ENCODE measurements at places on chromosomes 3 and 15.
A peak's percentile ranks its signal among the peaks of the same experiment; 100 is the strongest.

- peaks cover 26% of the 10 kb centered on the region for H3K4me1 ChIP-seq
- H3K27me3 ChIP-seq: no peaks in the 10 kb centered on the region
- no peak overlapping the region for H3K4me3 ChIP-seq
Measured at GRCh38 chr15:52680761-52681160, 1.6 kb upstream of the ATOSA start.

- no peak overlapping the region for H3K27ac ChIP-seq
- H3K4me3 ChIP-seq: no peak overlapping the region
- no peak for DNase-seq
- H3K27me3 ChIP-seq: no peaks in the 10 kb centered on the region
Measured at GRCh38 chr15:93055211-93055610, 33.8 kb downstream of the RGMA start.

- H3K4me3 ChIP-seq: no peak overlapping the region
- no peaks in the 10 kb centered on the region for H3K27me3 ChIP-seq
- DNase-seq: no peak
Measured at GRCh38 chr15:34953851-34954250, 15.7 kb downstream of the AQR start.

DNA sequence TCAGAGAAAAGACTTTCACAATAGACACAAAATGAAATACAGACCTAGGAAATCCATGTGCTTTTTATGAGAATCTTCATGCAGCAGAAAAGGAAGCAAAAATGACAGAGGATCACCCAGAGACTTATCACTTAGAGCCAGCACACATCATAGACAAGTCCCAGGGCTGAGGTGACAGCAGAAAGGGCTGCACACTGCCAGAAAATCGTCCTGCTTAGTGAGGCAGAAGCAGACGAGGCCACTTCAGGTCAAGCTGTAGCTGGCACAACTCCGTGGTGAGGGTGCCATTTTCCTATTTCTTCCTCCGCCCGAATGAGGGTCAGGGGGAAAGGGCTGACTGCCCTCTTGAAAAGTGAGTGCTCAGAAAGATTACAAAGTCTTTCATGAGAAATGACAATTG lies 95.9 kb upstream of the TNIK start:
- H3K36me3 ChIP-seq: no peaks in the 10 kb centered on the region
- no peak overlapping the region for H3K27ac ChIP-seq
- DNase-seq: no peak
- H3K4me3 ChIP-seq: no peak overlapping the region
- no peaks in the 10 kb centered on the region for H3K27me3 ChIP-seq
- no peaks in the 10 kb centered on the region for H3K4me1 ChIP-seq

DNA sequence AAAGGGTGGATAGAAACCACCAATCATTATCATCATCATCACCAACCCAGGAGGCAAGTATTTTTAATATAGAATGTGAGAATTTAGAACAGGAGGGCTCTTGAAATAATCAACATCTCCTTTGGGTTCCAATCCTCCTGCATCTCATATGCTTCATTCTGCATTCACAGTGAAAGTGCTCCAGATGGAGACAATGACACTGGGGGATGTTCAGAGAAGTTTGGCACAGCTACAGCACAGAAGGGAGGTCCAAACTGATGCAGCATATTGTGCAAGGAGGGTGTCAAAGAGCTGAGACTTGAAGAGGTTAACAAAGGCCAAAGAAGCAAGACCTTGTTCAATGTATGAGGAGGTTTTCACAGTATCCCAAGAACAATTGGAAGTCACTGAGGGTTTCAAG lies 767.1 kb downstream of the NTRK3 start:
- H3K4me1 ChIP-seq: no peaks in the 10 kb centered on the region
- no peaks in the 10 kb centered on the region for H3K27me3 ChIP-seq
- no peak overlapping the region for H3K4me3 ChIP-seq
- DNase-seq: no peak

DNA sequence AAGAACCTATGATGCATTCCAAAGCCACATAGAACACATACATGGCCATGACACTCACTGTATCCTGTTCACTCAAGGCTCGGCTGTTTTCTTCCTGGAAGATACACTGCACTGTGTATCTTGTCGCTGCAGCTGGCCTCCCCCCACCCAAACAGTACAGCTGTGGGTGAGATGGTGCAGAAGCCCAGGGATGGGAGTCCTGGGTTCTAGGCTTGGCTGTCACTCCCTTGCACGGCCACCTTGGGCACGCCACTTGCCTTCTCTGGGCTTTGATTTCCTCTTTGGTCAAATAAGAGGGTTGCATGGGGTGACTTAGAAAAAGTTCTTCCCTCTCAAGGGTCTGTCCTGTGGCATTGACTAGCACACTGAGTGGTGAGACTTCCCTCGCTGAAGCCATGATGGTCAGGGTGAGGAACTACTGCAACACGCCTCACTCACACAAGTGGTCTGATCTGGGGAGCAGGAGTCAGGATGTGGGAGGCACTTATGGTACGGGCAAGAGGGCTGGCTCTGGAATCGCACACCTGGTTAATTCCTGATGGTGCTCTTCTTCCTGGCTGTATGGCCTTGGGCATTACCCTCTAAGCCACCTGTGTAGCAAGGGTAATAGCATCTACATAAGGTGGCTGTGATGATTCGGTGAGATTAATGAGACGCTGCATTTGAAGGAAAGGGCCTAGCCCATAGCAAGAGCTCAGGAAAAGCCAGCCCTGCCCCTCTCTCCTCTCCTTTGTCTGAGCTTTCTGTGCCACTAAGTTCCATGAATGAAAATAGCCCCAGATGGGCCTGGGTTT lies 44.0 kb downstream of the ANP32A start:
- H3K4me1 ChIP-seq: no peaks in the 10 kb centered on the region
- DNase-seq: no peak
- no peak overlapping the region for H3K27ac ChIP-seq
- H3K27me3 ChIP-seq: no peaks in the 10 kb centered on the region

DNA sequence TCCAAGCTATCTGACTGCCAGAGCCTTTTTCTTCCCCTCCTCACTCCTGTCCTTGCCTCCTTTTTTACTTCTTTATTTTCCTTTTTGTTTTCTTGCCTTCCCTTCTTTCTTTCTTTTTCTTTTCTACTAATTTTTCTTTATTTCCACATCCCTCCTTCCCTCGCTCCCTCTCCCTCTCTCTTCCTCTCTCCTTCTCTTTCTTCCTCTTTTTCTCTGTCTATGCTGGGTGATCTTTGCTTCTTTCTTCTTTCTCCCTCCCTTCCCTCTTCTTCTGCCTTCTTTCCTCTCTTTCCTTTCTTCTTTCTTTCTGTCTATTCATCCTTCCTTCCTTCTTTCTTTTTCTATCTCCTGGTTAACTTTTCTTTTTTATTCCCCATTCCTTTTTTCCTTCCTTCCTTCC lies 564.8 kb downstream of the NSUN3 start:
- H3K36me3 ChIP-seq: no peaks in the 10 kb centered on the region
- H3K4me3 ChIP-seq: no peak overlapping the region
- H3K4me1 ChIP-seq: no peaks in the 10 kb centered on the region
- no peak for DNase-seq
- no peak overlapping the region for H3K27ac ChIP-seq

GRCh38 chr3:169118666-169119370 lies 544.7 kb downstream of the MECOM start:
- DNase-seq: no peak
- H3K4me3 ChIP-seq: no peak overlapping the region
- H3K36me3 ChIP-seq: no peaks in the 10 kb centered on the region
- H3K27ac ChIP-seq: no peak overlapping the region
- H3K27me3 ChIP-seq: no peaks in the 10 kb centered on the region

DNA sequence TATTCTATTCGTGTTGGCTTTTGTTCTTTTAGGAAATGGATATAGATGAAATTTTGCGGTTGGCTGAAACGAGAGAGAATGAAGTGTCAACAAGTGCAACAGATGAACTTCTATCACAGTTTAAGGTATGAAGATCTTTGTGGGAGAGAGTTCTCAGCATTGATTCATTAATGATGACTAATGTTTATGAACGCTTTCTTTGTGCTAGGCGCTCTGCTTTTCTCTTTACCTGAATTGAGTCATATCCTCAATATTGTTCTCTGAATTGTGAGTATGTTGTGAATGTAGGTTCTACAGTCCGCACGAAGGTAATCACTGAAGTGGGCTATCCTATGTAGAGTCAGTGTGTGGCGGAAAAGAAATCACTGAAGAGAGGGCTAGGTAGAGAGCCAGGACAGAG lies 81.2 kb downstream of the CHD2 start:
- H3K36me3 ChIP-seq: peaks cover 92% of the 10 kb centered on the region
- H3K27me3 ChIP-seq: no peaks in the 10 kb centered on the region
- H3K27ac ChIP-seq: no peak overlapping the region
- H3K4me3 ChIP-seq: no peak overlapping the region
- peaks cover 3% of the 10 kb centered on the region for H3K4me1 ChIP-seq
- no peak for DNase-seq

DNA sequence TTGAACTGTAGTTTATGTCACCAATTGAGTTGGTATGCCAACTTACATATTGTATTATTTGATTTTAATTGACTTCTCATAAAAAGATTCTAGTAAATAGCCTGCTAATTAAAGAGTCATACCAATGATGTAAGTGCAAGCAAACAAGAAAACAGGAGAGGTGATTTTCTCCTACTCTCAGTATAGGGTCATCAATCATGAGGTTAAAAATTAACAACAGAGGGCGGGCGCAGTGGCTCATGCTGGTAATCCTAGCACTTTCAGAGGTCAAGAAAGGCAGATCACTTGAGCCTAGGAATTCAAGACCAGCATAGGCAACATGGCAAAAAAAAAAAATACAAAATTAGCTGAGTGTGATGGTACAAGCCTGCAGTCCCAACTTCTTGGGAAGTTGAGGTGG lies 108.7 kb downstream of the MYO9A start:
- H3K4me1 ChIP-seq: peaks cover 6% of the 10 kb centered on the region
- no peak overlapping the region for H3K27ac ChIP-seq
- no peaks in the 10 kb centered on the region for H3K27me3 ChIP-seq

- H3K4me1 ChIP-seq: no peaks in the 10 kb centered on the region
- no peaks in the 10 kb centered on the region for H3K36me3 ChIP-seq
- H3K27me3 ChIP-seq: no peaks in the 10 kb centered on the region
Measured at GRCh38 chr3:29771602-29772001, 490.7 kb downstream of the RBMS3 start.

GRCh38 chr3:151553888-151554287 lies 93.0 kb upstream of the IGSF10 start:
- no peaks in the 10 kb centered on the region for H3K27me3 ChIP-seq
- no peaks in the 10 kb centered on the region for H3K36me3 ChIP-seq
- H3K4me3 ChIP-seq: no peak overlapping the region
- no peak overlapping the region for H3K27ac ChIP-seq
- no peak for DNase-seq
- H3K4me1 ChIP-seq: peaks cover 3% of the 10 kb centered on the region

GRCh38 chr3:184756151-184757021 lies 44.5 kb upstream of the MAGEF1 start:
- peaks cover 10% of the 10 kb centered on the region for H3K4me1 ChIP-seq
- no peak for DNase-seq
- H3K36me3 ChIP-seq: no peaks in the 10 kb centered on the region
- no peaks in the 10 kb centered on the region for H3K27me3 ChIP-seq
- no peak overlapping the region for H3K4me3 ChIP-seq

DNA sequence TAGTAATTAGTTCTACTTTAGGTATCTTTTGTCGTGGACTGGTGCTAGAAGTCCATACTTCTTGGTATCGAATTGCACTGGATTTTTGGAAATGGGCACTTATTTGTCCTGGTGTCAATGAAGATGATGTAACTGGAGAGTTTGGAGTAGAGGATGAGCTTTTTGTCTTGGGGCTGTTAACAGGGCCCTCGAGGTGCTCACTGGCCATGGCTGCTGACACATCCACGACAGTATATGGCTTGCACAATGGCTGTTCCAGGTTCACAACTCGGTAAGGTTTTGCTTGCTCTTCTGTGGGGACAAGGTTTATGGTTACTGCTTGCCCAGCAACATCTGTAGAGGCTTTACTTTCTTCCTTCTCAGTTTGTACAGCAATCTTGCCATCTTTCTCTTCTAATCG lies 109.4 kb upstream of the TSPAN3 start:
- H3K4me1 ChIP-seq: peaks cover 22% of the 10 kb centered on the region
- H3K27ac ChIP-seq: no peak overlapping the region
- no peaks in the 10 kb centered on the region for H3K36me3 ChIP-seq
- no peak for DNase-seq
- H3K27me3 ChIP-seq: no peaks in the 10 kb centered on the region

- H3K4me3 ChIP-seq: no peak overlapping the region
- H3K27ac ChIP-seq: no peak overlapping the region
- H3K4me1 ChIP-seq: no peaks in the 10 kb centered on the region
- no peak for DNase-seq
Measured at GRCh38 chr15:67341539-67341938, 87.0 kb downstream of the IQCH start.

DNA sequence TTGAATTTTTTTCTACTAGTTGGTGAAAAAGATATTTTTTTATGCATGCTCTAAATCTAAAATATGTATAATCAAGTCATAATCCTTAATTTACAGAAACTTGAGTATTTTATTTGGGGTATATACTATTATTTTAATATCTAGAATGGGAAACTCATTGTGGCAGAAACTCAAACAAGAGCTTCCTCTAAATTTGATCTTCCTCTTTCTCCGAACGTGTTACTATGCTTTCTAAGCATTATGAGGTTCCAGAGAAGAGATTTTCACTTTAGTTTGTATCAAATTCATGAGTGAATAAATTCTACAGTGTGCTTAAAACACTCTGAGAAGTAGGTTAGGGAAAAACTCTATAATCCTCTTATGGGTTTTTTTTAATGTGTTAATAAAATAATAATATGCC lies 173.1 kb downstream of the POTEB3 start:
- H3K4me1 ChIP-seq: no peaks in the 10 kb centered on the region
- H3K27me3 ChIP-seq: no peaks in the 10 kb centered on the region
- H3K36me3 ChIP-seq: no peaks in the 10 kb centered on the region
- DNase-seq: no peak

GRCh38 chr3:50550079-50550736 lies 17.3 kb downstream of the C3orf18 start:
- H3K27ac ChIP-seq: no peak overlapping the region
- DNase-seq: peak; percentile 52
- H3K27me3 ChIP-seq: peaks cover 4% of the 10 kb centered on the region
- no peaks in the 10 kb centered on the region for H3K36me3 ChIP-seq
- H3K4me1 ChIP-seq: no peaks in the 10 kb centered on the region

GRCh38 chr3:120304616-120305015 lies 19.6 kb upstream of the GPR156 start:
- no peak overlapping the region for H3K4me3 ChIP-seq
- no peak overlapping the region for H3K27ac ChIP-seq
- no peaks in the 10 kb centered on the region for H3K4me1 ChIP-seq
- no peaks in the 10 kb centered on the region for H3K36me3 ChIP-seq
- no peak for DNase-seq

- H3K36me3 ChIP-seq: no peaks in the 10 kb centered on the region
- no peaks in the 10 kb centered on the region for H3K27me3 ChIP-seq
- no peak for DNase-seq
- H3K27ac ChIP-seq: no peak overlapping the region
Measured at GRCh38 chr3:146091397-146091796, 69.6 kb downstream of the PLOD2 start.
